ENCODE measurements at places on chromosomes 1 and 21. TPM values are rescaled to one million over a fixed set of nuclear protein-coding genes. Genes with fewer than 3 reads are reported as not detected.
A peak's percentile ranks its signal among the peaks of the same experiment; 100 is the strongest.

TRNP1 gene
- total RNA-seq = 5.4 TPM

MACO1 gene
- 27.7 TPM for total RNA-seq

DNA sequence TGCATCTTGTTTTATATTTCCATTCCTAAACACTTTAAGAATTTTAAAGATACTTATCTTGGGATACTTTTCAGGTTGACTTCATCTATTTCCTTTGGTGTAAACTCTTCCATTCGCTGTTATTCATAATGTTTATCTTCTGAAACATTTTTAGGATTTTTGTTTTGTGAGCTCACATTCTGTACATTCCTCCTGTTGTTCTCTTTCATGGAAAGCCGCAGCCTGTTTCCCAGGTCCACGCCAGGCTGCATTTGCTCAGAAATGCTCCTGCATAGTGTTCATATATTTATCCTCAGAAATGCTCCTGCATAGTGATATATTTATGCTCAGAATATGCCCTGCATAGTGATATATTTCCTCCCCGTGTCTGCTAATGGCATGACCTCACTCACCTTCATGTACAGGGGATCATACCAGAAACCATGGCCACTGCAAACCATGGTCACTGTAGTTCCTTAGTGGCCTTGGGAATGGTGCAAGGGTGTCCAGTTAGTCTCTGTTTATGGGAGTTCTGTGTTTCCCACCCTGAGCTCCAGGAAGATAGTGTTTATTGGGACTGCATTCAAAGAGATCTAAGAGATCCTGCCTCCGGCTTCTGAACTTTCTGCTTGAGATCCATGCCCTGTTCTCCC, 153.9 kb upstream of the GREM2 start:
- peak; percentile 9 for DNase-seq

GRCh38 chr1:237638555-237638954, 252.2 kb downstream of the ZP4 start:
- DNase-seq = no peak

- DNase-seq = no peak
Observed at GRCh38 chr1:214248311-214249085, 32.5 kb upstream of the SMYD2 start.

ADARB1 gene
- 15.9 TPM for total RNA-seq

LRRC71 gene
- not detected for total RNA-seq

MNDA gene
- total RNA-seq = not detected

- DNase-seq = peak; percentile 27
Observed at GRCh38 chr1:168621356-168621755, 45.0 kb downstream of the XCL1 start.

DNA sequence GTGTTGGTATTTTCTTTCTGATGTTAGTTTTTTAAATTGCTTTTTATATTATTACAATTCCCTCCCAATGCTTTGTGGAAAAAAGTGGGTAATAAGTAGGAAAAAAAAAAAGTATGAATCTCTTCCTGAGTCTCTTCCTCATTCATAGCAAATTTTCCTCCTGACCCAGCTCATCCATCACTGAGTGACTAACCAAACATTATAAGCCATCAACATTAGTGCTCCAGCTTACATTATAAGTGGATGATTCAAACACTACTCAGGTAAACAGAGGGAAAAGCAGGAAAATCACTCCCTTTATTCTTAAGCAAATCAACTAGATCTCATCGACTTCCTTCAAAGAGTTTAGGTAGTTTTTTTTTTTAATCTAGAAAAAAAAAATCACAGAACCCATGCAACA, 15.4 kb upstream of the SAMD13 start:
- no peak for DNase-seq

GRCh38 chr1:52166996-52167753, 25.3 kb downstream of the ZFYVE9 start:
- DNase-seq = no peak

S100A4 gene
- total RNA-seq = 757 TPM

- peak; percentile 81 for DNase-seq
Observed at GRCh38 chr1:208117409-208117808, 126.8 kb downstream of the PLXNA2 start.

WNT3A gene
- total RNA-seq = not detected

DNA sequence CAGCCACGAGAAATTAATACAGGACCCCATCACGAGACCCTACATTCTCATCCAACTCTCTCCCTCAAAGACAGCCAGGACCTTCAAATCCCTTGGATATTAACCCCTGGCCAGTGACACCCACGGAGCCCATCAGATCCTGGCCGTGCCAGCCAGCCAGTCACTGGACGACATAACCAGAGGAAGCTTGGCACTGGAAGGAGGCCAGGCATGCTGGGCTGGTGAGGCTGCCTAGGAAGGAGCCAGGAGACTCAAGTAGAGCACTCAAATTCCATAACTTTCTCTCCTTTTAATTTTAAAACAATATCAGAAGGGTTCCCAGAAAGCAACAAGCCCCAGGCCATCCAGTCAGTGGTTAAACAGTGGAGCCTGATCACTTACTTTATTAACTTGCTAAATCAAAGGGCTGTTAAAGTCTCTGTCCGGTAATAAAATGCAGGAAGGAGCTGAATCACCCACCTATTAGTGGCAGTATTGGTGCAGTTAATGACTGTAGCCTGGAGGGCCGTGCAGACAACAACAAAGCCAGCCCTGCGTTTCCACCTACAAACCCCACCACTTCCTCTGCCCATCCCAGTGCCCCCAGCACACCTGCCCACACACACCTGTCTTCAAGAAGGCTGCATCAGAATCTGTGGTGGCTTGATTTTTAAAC, 78.0 kb downstream of the HIVEP3 start:
- no peak for DNase-seq

DNA sequence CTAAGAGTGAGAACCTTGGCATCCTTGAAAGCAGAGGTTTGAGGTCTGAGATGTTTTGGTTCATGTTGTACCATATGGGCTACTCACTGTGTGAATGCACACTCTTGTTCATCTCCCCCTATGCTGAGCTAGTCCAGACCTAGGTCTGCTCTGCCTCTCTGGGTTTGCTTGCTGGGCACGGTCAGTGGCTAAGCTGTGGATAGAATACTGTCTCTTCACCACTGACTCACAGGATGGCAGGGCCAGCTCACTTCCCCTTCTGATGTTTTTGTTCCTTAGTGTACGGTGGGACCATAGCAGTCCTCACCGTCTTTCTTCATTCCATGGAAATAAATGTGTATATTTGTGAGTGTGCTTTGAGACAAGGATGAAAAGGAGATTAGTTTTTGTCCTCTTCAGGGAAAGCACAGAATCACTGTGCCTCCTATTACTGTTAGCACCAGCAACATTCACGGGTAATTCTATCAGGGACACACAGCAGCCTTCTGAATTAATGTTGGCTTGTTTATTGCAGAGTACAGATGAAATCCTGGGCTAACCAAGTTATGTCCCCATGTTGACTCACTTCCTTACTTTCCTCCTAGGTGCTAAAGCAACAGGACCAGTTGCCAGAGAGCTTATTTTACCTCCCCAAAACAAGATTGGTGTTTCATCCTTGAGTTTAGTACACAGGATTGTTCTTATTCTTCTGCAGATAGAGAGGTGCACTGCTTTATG, 56.9 kb upstream of the IVNS1ABP start:
- DNase-seq = peak; percentile 40

GRCh38 chr1:53137729-53138128, 4.7 kb downstream of the SLC1A7 start:
- DNase-seq = no peak

DNA sequence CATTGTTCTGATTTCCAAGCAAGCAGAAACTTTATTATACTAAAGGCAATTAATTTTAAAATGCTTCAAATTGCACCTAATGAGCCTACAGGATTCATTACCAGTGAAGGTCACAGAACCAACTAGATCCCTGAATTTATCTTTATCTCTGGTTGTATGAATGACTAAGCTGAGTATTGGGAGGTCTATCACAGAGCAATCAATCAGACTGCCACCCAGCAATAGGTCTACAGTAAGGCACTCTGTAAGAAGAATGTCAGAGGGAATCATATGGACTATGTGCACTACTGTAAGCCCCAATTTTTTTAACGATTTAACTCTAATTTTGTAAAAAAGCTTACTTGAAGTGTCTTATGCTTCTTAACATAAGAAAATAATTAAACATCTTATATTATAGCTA, 707.0 kb downstream of the AMY1C start:
- DNase-seq = no peak

- peak; percentile 94 for DNase-seq
Observed at GRCh38 chr1:46689356-46689755, 17.7 kb downstream of the TEX38 start.

PGLYRP3 gene
- not detected for total RNA-seq

VHLL gene
- not detected for total RNA-seq

RHBDL2 gene
- total RNA-seq = not detected

LRRIQ3 gene
- total RNA-seq = 1.6 TPM

DNA sequence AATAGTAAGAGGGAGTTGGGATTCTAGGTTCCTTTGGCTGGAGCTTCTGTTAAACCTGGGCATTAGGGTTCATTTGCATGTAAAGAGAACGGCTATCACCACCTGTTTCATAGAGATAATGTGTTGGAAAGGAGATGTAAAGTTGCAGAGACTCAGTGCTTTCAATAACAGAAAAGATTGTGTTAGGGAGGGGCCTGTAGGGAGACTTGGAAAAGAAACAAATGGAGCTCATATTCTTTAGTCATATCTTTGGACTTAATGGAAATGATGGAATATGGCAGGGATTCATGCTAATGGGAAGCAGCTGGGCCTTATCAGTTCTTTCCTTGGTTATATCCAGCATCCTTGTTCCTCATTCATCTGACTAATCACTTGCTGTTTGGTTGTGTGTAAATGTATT, 144.9 kb downstream of the CD247 start:
- no peak for DNase-seq

PGLYRP4 gene
- total RNA-seq = not detected

DNA sequence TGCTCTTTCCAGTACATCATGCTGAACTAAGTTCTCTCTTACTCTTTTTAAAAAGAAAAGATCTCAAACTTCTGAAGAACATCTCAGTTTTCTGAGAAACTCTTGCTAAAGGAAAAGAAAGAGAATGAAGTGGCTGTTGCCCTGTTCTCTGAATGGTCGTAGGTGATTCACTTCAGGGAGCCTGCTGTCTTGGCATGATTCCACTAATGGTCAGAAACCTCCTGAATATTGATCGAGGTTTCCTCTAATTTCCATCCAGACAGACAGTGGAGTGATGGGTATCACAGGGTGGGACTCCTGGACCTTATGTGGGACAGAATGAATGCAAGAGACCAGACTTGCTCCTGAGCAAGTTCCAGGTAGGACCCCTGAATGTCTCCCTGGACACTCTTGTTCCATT, 2.5 kb downstream of the FCRL2 start:
- DNase-seq = no peak

DNA sequence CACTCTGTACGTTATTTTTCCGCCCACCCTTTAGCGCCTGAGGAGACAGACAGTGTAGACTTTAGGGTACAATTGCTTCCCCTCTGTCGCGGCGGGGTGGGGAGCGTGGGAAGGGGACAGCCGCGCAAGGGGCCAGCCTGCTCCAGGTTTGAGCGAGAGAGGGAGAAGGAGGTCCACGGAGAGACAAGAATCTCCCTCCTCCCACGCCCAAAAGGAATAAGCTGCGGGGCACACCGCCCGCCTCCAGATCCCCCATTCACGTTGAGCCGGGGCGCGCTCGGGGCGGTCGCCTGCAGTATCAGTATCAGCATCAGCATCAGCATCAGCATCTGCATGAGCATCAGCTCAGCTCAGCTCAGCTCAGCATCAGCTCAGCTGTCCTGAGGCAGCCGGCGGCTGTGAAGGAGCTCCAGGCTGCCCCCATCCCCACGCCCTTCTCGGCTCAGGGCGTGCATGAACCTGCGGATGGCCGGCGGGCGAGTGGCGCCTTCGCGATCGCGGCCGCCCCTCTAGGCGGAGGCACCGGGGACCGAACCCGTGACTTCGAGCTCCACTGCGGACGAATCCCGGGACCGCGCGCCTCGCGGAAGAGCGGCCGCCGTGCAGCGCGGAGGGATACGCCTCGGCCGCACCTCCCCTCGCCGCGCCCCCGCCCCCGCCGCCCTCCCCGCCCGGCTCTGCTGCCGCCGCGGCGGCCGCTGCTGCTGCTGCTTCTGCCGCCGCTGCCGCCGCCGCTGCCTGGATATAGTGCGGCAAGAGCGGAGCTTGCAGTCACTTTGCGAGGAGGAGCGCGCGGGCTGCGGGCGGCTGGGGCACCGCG, at the start of gene NCAM2:
Gene NCAM2, plus strand, starts transcription at position 774 of the 820 bp plus-strand sequence.
- DNase-seq = peak; percentile 61

LCE1F gene
- not detected for total RNA-seq

DNA sequence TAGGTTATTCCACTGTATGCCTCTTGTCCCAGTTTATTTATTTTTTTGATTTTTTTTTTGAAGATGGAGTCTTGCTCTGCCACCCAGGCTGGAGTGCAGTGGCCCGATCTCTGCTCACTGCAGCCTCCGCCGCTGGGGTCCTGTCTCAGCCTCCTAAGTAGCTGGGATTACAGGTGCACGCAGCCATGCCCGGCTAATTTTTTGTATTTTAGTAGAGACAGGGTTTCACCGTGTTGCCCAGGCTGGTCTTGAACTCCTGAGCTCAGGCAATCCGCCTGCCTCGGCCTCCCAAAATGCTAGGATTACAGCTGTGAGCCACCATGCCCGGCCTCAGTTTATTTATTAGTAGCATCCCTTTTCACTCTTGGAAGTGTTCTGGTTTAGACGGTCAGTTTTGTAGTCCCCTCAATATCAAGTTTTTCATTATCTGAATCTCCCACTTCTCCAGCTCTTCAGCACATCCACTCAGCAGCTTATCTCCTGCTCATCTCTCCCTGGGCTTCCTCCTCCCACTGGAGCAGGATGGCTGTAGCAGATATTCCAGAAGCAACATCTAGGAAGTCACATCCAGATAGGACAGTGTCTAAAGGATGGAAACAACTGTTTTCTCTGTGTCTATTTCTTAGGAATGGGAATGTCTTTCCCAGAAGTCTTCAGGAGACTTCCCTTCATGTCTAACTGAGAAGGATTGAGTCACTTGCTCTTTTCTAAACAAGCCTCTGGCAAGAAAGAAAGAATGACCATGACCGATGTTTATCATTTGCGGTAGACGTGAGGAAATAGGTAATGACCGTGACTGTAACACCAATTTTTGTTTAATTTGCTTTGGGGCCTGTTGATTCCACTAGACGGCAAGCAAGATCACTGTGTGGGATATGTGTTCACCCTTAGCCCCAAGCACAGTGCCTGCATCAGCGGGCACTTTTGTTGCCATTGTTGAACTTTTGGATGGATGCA, 14.4 kb downstream of the CCDC190 start:
- DNase-seq = no peak

- DNase-seq = peak; percentile 94
Observed at GRCh38 chr1:9143250-9143649, 14.3 kb upstream of the GPR157 start.

DNA sequence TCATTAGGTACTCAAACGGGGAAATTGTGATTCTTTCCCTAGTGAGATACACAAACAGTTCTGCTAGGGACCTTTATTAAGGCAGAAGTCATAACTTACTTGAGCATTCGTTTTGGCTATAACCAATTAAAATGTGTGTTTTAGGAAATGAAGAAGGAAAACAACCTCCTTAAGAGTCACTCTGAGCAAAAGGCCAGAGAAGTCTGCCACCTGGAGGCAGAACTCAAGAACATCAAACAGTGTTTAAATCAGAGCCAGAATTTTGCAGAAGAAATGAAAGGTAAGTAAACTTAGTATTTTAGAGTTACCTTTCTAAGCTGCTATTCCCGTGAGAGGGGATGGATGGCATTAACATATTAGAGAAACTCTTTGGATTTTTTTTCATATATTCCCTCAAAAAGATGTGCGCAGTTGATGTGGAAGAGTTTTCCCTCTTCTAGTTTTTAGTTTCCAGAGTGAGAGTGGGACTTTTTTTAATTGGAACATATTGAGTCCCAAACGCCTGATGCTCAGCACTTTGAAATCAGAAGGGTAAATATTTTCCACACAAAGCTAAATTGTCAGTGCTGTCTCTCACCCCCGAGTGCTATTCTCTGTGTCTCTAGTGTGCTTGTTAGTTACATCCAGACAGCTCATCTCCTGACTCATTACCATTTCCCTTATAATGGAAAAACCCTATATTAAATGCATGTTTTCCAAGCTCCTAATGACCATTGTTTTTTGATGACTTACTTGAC, 34.9 kb downstream of the CENPF start:
- DNase-seq = peak; percentile 57
